NCI-H1436 treated with DMSO at 0.1 percent for 48 hours (cell line): ENCODE measurements at places on chromosomes 2 and 18.
A peak's percentile ranks its signal among the peaks of the same experiment; 100 is the strongest.

DNA sequence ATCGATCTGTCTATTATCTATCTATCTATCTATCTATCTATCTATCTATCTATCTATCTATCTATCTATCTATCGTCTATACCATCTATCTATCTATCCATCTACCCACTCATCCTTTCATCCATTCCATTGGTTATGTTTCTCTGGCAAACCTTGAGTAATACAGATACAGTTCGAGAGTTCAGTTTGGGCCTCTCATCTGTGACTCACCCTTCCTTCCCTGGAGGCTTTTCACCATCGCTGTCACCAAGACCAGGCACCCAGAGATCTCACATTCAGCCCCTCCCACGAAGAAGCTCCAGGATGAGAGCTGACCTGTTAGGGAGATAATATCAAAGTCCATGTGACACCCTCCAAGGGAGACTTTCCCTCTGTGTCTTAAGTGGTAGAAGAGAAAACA is 164.1 kb upstream of the CELF4 start:
- DNase-seq = no peak

GRCh38 chr18:79965119-79965902 is 868 bp downstream of the HSBP1L1 start:
- DNase-seq = no peak

GRCh38 chr2:20643060-20643459 is 7.8 kb downstream of the HS1BP3 start:
- no peak for DNase-seq

GRCh38 chr18:36211612-36212065 is 24.3 kb downstream of the MOCOS start:
- DNase-seq = no peak

DNA sequence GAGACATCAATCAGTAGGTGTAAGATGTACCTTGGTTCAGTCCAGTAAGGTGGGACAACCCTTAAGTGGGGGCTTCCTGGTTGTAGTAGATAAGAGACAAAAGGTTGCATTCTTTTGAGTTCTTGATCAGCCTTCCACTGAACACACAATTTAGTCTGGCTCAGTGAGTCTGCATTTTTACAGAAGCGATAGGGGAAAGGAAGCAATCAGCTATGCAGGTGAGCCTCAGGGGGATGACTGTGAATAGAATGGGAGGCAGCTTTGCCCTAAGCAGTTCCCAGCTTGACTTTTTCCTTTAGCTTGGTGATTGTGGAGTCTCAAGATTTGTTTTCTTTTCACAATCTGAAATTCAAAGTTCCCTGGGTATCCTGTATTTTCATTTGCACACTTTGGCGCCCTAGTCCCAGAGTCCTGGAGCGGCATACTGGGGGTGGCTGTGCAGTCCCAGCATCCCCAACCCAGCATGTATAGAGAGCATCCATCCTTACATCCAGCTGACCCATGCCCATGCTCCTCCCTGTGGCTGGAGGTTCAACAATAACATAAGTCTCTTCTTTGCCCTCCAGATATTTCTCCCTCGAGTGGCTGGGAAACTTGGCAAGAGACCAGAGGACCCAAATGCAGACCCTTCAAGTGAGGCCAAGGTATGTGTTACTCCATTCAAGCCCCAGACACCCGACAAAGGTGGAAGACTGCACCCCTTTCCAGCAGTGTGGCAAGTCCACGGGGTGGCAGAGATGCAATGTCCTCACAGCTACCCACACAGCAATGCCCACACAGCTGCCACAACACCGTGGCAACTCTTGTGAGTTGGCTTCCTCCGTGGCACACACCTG is 20.1 kb upstream of the PRLH start:
- no peak for DNase-seq

GRCh38 chr18:44841752-44842587 is 161.3 kb downstream of the SETBP1 start:
- no peak for DNase-seq

DNA sequence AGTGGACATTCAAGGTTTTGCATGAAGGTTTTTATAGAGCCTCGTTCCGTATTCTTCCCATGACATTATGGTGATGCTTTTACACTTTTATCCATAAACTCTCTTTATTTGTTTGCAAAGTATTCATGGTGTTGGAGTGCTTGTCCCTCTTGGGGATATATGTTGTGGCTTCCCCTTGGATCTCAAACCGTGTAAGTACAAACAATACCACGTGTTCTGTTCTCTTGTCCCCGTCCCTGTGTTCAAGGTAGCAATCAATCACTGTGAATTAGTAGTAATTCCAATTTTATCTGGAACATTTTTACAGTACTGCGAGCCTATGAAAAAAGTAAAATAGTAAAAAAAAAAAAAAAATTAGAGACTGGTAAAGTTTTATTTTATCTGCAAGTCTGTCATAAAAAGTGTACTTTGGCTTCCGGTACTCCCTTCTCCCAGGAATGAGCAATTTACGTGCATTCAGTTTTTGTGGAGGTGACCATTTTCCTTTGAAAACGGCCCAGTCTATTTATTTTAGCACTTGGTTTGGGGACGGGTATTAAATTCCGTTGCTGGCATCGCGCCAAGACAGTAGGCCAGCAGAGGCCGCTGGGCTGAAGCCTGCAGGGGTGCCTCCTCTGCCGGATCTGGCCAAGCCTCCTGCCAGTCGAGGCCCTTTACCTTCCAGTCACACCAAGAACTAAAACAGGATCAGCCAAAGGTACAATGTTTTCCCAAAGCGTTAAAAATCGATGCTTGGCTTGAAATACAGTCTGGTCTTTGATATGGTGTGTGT is 175.7 kb downstream of the SOCS6 start:
- DNase-seq = peak; percentile 6

- no peak for DNase-seq
Observed at GRCh38 chr2:151207100-151207499, 54.6 kb downstream of the RBM43 start.

- no peak for DNase-seq
Observed at GRCh38 chr2:189982780-189983394, 79.6 kb downstream of the MSTN start.
